ENCODE measurements at places on chromosomes 3 and 15.

DNA sequence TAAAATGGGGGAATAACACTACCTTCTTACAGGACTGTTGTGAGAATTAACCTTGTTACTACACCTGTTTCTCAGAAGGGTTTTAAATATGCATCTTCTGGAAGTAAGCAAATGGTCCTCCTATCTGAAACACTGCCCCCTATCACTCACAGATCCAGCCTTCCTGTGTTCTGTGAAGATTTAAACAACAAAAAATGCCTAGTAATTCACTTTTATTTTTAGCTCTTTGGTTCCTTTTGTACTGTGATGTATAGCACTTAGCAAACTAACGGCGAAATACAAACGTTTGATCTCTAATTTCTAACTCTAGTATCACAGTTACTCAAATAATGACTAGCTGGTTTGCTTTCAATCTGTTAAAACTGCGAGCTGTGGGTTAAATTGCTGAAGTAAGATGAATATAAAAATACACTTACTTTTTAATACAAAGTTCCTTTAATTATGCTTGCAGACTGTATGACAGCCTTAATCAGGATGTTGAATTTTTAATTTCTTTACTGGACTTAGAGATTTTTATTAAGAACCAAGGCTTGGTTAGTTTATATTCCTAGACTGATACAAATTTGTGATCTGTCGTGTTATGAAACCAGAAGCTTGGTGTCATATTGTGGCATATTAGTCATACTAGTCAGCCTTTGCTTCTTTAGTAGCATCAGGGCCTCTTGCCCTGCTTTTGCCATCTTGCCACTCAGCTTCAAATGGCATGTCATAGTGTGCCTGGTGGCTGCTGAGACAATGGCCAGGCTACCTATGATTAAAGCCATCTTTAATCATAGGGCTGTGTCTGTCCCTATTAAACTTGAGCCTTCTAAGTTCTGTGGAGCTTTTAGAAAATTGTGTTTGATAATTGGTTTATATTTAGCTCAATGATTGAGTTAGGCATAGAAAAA is 9.2 kb downstream of the EIF3J start:
- no peak for DNase-seq

DNA sequence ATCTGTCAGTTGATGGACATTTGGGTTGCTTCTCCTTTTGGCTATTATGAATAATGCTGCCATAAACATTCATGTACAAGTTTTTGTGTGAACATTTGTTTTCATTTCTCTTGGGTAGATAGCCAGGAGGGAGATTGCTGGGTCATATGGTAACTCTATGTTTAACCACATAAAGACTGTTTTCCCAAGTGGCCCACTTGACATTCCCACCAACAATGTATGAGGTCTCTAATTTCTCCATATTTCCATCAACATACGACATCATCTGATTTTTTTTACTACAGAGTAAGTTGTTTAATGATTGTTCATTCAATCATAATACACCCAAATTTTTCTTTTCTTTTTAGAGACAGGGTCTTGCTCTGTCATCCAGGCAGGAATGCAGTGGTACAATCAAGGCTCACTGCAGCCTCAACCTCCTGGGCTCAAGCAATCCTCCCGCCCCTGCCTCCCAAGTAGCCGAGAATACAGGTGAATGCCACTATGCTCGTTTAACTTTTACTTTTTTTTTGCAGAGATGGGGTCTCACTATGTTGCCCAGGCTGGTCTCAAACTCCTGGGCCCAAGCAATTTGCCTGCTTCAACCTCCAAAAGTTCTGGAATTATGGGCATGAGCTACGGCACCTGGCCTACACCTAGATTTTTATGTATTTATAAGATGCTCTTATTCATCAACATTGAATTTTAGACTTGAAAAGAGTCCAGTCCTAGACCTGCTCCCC is 6.8 kb downstream of the IP6K1 start:
- no peak for DNase-seq

DNA sequence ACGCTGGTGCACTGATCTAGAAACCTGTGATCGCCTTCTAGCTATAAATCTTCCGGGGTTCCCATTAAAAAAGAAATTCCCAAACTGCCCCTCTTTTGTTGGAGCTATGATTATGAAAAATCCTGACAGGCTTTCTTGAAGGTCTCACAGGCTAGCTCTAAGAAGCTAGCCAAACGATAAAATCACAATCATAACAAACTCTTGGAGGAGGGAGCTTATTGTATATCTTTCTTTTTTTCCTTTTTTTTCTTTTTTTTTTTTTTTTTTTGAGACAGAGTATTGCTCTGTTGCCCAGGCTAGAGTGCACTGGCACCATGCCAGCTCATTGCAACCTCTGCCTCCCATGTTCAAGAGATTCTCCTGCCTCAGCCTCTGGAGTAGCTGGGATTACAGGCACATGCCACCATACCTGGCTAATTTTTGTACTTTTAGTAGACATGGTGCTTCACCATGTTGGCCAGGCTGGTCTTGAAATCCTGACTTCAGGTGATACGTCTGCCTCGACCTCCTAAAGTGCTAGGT is 72.0 kb downstream of the MYO1E start:
- DNase-seq: no peak

DNA sequence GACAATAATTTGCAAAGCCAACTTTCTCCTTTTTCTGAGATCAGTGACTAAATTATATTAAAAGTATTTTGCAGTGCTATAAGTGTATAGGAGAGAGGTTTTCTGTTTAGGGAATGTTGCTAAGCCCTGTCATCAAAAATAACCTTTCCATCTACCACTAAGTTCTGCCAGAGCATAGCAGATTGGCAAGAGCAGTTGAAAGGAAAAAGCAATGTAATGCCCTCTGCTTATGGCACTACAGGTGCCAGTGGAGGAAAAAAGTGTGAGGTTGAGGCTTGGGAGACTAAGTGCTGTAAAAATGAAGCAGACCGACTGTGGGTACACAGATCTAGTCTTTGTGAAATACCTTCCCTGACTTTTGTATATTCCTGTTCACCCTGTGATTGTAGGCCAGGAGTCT is 11.5 kb downstream of the FILIP1L start:
- no peak for DNase-seq

DNA sequence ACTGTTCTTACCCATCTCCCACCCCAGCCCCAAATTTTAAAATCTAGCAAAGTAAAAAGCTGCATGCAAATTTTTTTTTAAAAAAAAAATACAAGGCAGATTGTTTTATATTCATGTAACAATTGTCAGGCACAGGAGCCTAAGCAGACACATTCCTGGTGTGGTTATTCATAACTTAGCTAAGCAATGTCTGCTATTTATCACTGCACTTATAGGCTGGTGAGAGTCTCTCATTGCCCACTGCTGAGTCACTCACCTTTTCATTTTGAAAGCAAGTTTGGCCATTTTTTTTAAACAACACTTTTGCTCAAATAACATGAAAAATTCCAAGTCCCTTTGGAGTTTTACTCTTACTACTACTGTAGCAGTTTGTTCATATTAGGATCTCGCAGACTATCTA is 413.9 kb downstream of the RBMS3 start:
- no peak for DNase-seq

DNA sequence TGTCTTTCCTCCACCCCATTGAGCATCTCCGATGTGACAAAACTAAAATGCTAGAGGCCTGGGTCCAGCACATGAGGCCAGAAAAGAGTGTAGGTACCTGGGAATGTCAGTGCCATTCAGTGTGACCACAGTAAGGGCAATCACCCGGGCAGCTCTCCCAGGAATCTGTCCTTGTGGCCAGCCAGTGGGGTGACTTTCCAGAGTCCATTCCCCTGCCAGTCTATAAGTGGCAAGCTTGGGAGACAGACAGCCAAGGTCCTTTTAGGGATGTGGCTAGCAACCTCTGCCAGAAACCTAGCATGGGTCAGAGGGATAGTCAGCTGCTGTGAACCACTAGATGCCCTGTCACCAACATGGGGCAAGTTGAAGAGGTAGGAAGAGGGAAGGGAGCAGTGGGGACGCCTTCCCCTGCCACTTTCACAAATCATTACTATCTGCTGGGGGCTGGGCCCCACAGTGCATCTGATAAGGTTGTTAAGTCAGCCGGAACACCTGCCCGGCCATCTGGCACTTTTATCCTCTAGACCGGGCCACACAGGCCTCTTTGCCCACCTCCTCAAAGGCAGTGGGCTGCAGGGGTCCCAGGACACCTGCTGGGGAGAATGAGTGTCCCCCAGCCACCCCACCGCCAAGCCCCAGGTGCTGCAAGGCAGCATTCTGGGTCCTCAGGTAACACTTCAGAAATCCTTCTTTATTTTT is 24.8 kb upstream of the DET1 start:
- no peak for DNase-seq

DNA sequence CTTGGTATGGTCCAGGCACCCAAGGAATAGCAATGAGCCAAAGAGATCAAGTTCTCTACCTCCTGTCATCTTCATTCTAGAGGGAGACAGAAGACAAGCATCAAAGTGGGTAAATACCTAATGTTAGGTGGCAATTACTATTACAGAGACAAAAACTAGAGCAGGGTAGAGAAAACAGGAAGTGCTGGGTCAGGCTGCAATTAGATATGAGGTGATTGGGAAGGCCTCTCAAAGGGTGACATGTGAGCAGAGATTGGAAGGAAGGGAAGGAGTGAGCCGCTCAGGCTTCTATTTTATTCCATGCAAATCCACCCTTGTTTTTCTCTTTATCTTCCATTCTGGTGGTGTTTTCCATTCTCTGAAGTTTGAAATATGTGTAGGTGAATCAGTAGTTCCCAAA is 37.4 kb downstream of the EBLN2 start:
- no peak for DNase-seq

DNA sequence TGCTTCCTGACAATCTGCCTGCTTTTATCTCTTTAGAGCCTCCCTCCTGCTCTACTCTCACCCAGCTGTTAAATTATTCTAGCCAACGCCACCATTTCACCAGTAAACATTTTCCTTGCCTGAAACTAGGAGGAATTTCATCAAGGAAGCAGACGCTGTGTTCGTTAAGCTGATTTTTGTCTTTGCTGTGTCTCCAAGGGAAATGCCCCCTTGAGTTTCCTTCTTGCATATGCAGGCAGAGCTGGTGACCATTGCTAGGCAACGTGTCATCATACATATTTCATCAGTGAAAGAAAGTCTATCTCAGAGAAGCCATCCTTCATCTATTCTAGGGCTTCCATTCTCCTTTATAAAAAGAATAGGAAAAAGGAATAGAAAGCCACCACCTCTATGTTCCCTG is 87.0 kb upstream of the ST8SIA2 start:
- DNase-seq: no peak

DNA sequence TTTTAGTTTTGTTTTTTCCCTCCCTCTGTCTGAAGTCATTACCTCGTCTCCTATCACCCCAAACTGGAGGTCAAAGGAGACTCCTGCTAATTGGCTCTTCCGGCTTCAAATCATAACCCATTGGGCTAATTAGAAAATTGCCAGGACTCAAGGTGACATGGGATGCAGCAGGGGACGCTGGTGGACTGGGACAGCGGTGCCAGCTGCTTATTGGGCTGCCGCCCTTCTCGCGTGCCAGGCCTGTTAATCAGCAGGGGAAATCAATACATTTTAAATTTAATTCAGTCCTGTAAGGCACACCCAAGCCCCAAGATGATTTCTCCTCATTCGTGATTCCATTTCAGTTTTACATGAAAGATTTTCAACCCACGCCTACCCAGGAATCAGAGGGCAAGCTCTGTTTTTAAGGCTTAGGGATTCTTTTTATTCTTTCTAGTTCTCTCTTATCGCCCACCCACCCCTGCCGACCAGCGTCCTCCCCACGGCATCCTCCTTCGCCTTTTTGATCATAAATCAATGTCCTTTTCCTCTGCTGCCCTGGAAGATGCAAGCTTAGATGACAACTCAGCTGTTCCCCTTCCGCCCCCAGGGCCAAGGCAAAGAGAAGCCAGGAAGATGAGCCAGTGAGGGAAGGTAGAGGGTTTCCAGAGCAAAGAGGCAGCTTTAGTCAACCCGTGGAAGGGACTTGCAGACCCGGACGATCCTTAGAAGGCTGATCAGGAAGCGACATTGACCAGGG is 329.6 kb downstream of the UACA start:
- no peak for DNase-seq

DNA sequence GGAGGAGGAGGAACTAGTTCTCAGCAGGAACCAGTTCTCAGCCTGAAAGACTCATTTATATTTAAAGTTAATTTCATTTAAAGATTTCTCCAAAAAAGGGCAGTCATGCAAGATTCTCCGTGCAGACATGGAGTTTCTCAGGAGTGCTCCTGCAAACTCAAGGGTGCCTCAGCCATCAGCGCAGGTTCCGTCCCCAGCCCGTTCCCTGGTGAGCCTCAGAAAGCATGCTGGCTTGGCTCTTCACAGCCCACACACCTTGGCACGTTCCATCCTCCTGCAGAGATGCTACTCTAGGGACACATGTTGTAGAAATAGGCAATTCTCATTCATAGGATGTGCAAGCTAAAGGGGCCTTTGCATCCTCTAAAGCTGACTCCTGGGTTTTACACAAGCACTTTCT is 123.0 kb downstream of the LIPC start:
- no peak for DNase-seq

- DNase-seq: no peak
Measured at GRCh38 chr3:162142511-162142910, 645.9 kb downstream of the OTOL1 start.

- no peak for DNase-seq
Measured at GRCh38 chr3:13393427-13394360, 26.4 kb downstream of the NUP210 start.

GRCh38 chr15:28984421-28985315 is 98.9 kb downstream of the APBA2 start:
- no peak for DNase-seq

- no peak for DNase-seq
Measured at GRCh38 chr15:46277451-46277850, 642.6 kb downstream of the SQOR start.

DNA sequence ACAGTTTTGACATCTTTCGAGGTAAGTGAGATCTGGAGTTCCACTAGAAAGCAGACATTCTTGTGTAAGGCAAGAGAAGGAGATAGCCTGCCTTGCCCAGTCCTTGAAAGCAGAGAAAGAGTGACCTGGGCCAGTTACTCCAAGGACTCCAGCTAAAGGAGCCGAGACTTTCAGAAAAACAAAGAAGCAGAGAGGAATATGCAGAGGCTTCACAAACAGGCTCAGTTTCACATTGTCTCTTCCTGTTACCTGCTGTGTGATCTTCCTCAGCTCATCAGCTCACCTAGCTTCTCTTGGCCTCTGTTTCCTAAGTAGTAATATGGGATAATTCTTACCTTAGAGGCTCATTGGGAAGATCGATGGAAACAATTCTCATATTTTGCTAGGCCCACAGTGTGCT is 81.0 kb downstream of the CDC25A start:
- no peak for DNase-seq

DNA sequence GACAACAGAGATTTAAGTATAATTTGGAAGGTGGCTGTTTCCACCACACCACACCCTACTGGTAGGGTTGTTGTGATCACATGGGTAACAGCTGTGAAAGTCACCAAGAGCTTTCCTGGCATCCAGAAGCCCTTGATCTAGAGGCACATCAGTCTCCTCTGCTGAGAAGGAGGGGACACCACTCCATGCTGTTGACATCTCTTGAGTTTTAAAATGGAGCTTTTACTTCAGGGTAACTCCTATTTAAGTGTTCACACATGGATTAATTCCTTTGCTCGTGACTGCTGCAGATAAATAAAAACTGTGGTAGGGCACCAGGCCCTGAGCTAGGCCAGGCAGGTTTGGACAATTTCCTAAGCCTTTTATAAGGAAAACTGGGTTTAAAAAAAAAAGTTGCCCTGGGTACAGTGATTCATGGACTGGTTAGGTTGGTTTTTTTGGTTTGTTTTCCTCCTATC is 7.5 kb downstream of the EXOSC7 start:
- DNase-seq: no peak

- no peak for DNase-seq
Measured at GRCh38 chr3:139251529-139251928, 92.3 kb upstream of the MRPS22 start.

GRCh38 chr3:126154391-126155279 is 25.8 kb downstream of the ALDH1L1 start:
- DNase-seq: no peak

Measured in stimulated activated CD4-positive, alpha-beta T cell treated with anti-CD3 and anti-CD28 coated beads, Interleukin-4, amount 100 ng/mL, for 48 hours (primary cell).